ENCODE measurements at places on chromosomes 1 and 21.

DNA sequence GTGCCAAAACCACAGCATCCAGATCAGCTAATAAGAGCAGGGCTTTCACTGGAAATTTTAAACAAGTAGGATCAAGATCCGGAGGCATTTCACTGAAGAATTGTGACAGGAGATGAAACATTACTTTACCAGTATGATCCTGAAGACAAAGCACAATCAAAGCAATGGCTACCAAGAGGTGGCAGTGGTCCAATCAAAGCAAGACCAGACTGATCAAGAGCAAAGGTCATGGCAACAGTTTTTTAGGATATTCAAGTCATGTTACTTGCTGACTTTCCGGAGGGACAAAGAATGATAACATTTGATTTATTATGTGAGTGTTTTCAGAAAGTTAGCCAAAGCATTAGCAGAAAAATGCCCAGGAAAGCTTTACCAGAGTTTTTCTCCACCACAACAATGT is 8.2 kb downstream of the ZSWIM5 start:
- DNase-seq, result no peak

GRCh38 chr1:176816232-176816631 is 348.3 kb downstream of the ASTN1 start:
- no peak for DNase-seq

GRCh38 chr1:153485863-153486262 is 25.4 kb upstream of the S100A7 start:
- DNase-seq, result no peak

DNA sequence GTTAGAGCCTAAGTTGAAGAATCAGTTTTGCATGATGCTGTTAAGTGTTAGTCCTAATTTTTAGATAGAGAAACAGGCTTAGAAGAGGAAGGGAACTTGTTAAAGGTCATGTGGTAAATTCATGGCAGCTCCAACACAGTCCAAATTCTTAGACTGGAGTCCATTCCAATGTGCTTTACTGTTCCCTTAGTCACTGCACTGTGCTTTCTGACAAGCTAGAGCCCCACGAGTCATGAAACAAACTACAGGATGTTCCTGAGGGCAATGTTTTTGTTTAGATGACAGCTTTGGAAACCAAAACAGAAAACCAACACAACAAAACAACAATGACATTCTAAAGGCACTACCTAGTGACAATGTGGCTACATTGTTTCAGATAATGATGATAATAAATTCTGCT is 23.1 kb upstream of the RGS4 start:
- DNase-seq, result no peak

DNA sequence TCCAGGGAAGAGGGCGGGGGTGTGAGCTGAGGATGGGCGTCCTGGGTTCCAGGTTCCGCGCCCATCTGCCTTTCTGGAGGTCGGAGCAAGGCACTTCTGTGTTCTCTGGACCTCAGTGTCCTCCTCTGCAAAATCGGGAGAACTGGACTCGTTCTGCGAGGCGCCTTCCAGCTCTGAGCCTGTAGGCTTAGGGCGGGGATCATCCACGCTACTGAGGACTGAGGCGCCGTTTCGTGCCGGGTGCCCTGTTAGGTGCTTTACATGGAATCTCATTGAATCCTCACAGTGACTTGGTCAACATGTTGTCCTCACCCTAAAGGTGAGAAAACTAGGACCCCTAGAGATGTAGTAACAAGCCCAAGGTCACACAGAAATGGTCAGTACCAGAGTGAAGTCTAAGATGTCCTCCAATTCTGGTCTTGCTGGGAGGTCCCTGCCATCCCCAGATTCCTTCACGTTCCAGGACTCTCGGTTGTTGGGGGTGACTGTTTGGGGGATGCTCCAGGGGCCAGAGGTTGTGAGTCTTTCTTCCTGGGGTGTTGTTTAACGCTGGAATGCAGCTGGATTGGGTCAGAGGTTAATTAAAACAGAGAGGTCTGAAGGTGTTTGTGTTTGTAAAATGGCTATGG is 677 bp downstream of the PRKAA2 start:
- DNase-seq, result no peak

- DNase-seq, result no peak
These were observed 858.7 kb downstream of the USP25 start for GRCh38 chr21:16588433-16588860.

DNA sequence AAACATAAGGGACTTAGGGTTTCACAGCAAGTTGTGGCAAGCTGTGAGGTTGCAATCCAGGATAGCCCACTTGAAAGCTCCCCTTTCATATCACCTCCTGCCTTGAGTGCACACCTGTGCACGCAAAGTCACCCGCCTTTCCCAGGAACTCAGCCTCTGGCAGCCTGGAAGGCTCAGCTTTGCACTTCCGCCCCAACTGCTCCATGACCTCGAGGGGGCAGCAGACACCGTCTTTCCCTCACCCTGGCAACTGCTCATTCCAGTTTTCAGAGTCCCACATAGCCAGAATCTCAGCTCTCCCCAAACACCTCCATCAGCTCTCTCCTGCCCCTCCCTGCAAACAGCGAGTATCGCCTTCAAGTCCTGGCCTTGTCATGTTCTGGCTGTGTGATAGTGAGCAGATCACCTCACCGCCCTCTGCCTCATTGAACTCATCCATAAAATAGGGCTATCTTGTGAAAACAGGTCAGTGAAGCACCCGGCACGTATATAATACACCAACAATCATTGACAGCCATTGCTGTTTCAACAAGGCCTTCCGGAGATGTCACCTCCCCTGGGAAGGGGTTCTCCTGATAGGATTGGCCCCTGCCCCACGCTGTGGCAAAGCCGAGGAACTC is 32.2 kb upstream of the EPB41 start:
- DNase-seq, result peak; percentile 85

- no peak for DNase-seq
These were observed 19.5 kb upstream of the TIPRL start for GRCh38 chr1:168159251-168159650.

DNA sequence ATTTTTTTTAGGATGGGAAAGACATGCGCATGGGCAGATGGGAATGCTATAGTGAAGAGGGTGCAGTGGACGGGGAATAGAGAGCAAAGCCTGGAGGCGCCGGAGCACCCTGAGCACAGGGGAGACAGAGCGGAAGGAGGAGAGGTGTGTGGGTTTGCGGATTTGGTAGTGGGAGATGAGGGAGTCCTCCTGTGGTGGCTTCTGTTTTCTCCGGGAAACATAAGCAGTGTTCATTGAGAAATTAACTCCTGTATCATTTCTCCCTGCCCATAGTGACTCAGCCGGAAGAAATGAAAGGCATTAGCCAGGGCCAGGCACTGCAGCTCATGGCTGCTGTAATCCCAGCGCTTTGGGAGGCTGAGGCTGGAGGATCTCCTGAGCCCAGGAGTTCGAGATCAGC is 4.7 kb upstream of the PTPRF start:
- DNase-seq, result no peak

Data from activated CD8-positive, alpha-beta T cell treated with anti-CD3 and anti-CD28 coated beads, Interleukin-2, amount 10 ng/mL, durations not matched to agents 7 days and 5 days (primary cell).